ENCODE measurements at places on chromosomes 12 and 14. TPM values are rescaled to one million over a fixed set of nuclear protein-coding genes. Genes with fewer than 3 reads are reported as not detected.

KRT75 gene
- polyA plus RNA-seq = not detected

UBC gene
- polyA plus RNA-seq = 1,466 TPM

OVCH1 gene
- 0.89 TPM for polyA plus RNA-seq

NANOG gene
- 0.32 TPM for polyA plus RNA-seq

IGF1 gene
- polyA plus RNA-seq = 4.1 TPM

DBX2 gene
- 0.13 TPM for polyA plus RNA-seq

GRCh38 chr12:49055978-49056754, 4.4 kb downstream of the KMT2D start:
- DNase-seq = no peak

- DNase-seq = no peak
These were observed 211.0 kb downstream of the RBM19 start for GRCh38 chr12:113755098-113755497.

- no peak for DNase-seq
These were observed 44.6 kb upstream of the VRK1 start for GRCh38 chr14:96752594-96752993.

- DNase-seq = no peak
These were observed 7.3 kb downstream of the STAT6 start for GRCh38 chr12:57103856-57104255.

DNA sequence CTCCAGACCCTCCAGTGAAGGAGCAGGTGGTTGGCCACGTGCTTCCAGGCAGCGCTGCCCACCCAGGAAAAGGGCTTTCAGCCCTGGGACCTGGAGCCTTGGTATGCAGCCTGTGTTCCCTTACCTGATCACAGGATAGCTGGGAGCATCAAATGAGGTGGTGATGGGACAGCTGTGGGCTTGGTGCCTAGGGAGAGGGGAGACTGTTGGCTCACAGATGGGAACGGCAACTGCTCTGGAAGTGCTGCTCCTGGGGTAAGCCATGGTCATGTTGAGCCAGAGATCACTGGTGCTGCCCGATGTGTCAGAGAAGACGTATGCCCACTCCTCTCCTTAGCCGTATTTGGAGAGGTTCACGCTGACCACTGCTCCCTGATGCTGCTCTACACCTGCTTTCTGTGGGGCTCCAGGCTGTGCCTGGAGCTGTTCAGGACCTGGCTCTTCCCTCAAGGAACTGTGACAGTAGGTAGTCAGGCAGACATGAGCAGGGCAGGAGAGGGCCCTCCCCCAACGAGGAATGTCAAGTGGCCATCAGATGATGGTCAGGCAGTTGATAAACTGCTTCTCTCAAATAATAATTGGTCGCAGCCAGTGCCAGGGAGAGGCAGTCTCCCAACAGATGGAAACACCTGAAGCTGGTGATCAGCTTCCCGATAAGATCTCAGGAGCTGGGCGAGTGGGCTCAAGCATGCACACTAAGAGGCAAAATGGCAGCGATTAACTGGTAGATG, 2.8 kb upstream of the CYP46A1 start:
- DNase-seq = no peak

DNA sequence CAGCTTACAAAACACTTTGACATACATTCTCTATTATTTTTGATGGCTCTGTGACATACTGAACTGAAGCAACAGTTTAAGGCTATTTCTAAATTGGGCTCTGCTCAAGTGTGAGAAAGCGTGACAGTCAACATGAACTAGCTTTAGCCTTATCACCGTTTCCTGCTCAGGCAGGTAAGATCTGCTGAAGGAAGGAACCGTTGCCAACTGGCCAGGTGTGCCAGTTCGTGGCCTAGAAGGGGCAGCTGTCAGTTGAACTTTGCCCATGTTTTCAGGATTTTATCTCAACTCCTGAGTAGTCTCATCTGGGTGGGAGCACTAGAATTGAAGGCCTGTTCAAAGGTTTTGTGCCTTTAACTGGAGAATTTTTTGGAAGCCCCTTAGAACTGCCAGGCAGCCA, 79.5 kb downstream of the ETV6 start:
- DNase-seq = no peak

DNA sequence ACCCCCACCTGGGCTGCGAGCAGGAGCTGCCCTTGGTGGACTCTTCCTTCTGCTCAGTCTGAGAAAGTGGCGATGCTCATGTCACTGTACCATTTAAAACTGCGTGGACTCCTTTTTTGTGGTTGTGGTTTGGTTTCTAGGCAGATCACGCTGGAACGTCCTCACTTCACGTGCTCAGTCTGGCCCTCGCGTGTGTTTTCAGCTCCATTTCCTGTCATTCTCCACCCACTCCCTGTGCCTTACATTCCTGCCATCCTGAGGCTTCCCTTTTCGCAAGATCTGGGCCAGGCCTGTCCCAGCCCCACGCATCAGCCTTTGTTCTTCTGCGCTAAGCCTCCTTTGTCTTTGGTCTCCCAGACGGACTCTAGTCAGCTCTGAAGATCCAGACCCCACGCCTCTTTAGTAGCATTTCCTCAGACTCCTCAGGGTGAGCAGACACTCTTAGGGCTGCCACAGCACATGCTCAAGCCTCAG, 105.4 kb downstream of the FBXL14 start:
- no peak for DNase-seq

GRCh38 chr12:41967668-41968500, 176.8 kb downstream of the GXYLT1 start:
- DNase-seq = peak; percentile 28

DNA sequence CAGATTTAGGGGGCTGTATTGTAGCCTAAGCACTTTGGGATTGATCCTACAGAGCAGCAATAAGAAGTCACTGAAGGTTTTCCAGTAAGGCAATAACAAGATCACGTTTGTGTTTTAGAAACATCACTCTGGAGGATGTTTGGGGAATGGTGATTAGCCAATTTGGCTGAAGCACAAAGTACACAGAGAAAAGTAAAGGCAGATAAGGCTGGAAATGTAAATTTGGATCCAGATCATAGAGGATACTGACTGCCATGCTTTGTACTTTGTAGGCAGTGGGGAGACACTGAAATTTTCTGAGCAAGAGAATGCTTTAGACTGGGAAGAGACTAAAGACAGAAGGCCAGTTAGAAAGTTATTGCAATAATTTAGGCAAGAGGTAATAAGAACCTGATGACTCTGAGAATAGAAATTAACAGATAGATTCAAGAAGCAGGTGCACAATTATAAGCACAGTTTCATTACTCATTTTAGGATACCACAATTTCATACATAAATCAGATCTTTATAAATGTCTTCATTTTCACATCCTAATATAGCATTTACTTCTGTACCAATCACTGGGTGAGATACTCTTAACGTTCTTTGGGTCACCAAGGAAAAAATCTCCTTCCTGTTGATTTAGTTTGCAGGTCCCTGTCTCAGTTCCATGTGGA, 314.5 kb upstream of the GARIN6 start:
- no peak for DNase-seq

GRCh38 chr12:98419795-98420404, 95.5 kb upstream of the TMPO start:
- no peak for DNase-seq

- DNase-seq = no peak
These were observed 5.4 kb upstream of the KIF26A start for GRCh38 chr14:104132981-104133380.

DNA sequence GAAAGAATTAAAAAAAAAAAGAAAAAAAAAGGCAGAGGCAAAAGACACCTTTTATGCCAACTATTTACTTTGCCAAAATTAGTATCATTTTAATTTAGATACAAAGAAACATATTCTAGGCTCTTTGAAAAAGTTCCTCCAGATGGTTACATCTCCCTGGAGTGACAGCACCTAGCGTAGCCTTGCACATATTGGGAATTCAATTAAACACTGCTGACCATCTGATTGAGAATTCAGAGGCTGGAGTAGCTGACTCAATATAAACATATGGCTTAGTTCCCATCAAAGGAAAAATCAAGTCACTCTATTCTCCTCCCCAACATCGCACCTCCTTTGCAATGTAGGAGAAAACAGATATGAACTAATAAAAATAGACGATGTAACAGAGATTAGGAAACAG, 36.4 kb downstream of the ANKS1B start:
- DNase-seq = no peak

DNA sequence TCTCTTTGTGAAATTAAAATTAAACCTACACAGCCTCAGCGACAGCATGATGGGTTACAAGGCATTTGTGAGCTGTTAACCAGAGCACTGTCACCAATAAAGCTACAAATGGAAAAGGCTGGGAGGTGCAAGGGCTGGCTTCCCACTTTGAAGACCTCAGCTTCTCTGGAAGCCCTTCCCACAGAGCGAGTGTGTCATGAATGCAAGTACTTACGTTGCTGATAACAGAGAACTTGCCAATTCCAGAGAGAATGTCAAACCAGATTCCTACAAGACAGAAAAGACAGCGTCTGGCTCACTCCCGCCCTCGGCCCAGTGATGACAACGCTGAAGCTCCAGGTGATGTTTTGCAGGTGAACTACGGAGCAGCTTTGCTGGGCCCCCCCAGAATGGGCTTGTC, 145.8 kb downstream of the NTF3 start:
- DNase-seq = no peak

DNA sequence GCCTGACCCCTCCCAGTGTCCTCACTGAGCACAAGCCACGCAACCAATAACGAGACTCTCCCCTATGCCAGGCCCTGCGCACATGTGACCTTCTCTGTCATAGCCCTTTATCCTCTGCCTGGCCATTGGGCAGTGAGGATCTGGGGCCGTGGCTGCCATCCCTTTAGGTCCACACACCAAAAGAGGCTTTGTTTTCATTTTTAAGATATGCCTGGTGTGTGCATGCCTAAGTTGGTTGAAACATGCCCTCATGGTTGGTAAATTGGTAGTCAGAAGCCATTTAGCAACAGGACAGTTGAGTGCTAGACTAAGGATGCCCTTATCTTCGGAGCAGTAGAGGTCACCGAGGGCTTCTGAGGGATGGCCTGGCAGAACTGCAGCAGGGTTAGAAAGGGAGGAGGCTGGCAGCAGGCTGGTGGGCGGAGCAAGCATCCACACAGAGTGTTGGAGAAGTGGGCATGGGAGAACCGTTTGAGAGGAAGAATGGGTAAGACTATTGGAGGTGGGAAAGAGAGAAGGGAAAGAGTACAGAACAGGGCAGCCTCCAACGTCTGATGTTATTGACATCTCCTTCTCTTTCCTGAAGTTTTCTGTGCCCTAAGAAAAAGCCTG, 75.1 kb downstream of the SLC24A4 start:
- DNase-seq = no peak

DNA sequence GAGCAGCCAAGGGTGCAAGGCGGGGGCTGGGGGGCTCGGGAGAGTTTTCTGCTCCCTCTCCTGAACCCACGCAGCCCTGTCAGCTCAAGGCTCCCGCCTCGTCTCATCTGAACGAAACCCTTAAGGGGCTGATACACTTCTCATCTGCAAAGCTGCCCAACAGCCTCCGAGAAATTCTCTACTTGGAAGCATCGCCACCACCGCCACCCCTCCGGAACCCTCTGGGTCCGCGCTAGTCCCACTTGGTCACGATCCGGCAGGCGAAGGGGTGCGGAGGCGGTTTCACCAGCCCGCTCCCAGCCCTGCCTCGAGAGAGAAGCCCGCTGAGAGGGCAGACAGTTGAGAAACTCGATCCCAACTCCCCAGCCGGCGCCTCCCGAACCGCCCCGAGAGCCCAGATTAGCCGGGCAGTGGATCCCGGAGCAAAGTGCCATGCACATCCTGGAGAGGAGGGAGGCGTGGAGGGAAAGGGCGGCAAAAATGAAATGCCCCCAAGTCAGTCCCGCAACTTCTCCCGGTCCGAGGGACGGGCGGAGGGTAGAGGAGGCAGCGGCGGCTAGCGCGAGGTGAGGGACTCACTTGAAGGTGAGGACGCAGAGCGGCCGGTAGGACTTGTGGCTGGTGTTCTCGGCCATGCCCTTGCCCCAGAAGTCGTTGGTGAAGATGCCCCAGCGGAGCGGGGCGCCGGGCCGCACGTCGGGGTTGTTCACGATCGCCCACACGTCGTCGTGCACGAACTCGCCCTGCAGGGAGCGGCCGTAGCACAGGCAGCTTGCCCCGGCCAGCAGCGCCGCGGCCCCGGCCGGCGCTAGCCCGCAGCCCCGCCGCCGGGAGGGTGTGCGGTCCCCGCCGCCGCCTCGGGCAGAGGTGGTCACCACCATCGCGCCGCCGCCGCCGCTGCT, 620 bp downstream of the TMTC1 start:
- DNase-seq = peak; percentile 29

DNA sequence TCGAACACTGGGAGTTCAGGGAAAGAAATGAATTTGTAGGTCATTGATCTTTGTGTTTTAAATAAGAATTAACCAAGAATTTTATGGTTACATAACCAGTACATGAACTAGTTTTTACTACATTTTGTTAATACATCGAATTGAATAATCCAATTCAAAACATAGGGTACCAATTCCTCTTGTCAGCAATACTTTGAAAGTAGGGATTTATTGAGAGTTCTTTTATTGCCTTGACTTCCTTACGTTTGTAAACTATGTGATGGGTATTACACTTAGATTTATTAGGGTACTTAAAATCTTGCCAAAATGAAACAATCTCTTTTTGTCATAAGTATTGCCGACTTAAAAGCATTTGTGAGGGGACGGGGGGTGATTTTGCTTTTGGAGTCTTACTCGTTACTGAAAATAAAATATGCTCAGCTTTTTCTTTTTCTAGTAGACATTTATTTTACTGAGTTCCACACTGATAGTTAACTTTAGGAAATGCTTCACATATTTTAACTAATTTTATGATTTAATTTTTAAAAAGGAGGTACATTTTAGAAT, 22.4 kb downstream of the SOCS2 start:
- DNase-seq = no peak
